ENCODE measurements at places on chromosomes 4 and X.

DNA sequence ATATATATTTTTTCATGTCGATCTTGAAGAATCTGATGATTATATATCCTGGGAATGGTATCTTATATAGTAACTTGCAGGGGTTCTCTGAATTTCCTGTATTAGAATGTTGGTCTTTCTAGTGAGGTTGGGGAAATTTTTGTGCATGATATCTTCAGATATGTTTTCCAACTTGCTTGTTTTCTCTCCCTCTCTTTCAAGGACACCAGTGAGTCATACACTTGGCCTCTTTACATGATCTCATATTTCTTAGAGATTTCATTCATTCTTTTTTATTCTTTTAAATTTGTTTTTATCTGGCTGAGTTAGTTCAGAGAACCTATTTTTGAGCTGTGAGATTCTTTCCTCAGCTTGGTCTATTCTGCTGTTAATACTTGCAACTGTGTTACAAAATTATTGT is 27.2 kb upstream of the C4orf17 start:
- DNase-seq: peak; percentile 13

GRCh38 chrX:46140272-46140671 is 404.9 kb downstream of the ZNF674 start:
- peak; percentile 3 for DNase-seq

GRCh38 chrX:10582945-10583344 is 37.4 kb downstream of the MID1 start:
- DNase-seq: peak; percentile 55

DNA sequence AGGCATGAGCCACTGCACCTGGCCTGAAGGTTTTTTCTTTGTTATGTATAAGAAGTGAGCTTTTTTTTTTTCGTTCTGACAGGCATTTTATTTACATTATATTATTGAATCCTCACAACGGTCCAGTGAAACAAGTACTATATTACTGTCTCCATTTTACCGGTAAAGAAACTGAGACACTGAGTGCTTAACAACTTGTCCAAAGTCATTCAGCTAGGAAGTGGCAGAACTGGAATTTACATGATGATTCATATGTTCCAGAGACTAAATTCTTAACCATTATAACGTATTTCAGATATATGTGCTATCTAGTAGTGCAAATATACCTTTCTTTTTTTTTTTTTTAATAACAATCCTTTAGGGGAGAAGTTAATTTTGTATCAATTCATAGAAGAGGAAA is 18.4 kb upstream of the SLC6A14 start:
- DNase-seq: no peak

DNA sequence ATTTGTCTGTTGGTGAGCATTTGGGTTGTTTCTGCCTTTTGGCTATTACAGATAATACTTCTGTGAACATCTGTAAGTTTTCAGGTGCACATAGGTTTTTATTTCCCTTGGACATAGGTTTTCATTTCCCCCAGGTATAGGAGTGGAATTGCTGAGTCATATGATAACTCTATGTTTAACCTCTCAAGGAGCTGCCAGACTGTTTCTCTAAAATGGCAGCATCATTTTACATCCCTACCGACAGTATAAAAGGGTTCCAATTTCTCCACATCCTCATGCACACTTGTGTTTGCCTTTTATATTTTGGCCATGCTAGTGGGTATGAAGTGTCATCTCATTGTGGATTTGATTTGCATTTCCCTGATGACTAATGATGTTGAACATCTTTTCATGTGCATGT is 53.5 kb downstream of the TMEM164 start:
- DNase-seq: no peak

DNA sequence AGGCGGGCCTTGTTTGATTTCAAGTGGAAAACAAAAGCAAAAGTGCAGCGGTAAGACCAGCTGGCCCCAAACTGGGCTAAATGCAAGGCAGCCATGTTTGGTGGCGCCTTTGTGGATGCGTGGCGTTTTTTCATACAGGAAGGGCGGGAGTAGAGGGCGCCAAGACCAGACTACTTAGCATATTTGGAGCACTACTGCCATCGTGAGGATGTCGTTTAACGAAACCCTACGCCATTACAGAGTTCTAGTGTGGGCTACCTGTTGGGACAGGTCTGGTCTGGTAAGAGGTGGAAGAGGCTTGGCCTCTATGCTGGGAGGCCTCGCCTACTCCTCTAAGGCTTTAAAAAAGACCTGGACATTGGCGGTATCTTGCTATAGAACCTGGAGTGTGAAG is 230.7 kb upstream of the STK26 start:
- peak; percentile 23 for DNase-seq

GRCh38 chr4:182224192-182224850 is 18.9 kb upstream of the TENM3 start:
- DNase-seq: no peak

- no peak for DNase-seq
Measured at GRCh38 chrX:38796946-38797345, 4.3 kb upstream of the MID1IP1 start.

- DNase-seq: no peak
Measured at GRCh38 chr4:109303140-109303496, 660 bp upstream of the COL25A1 start.

DNA sequence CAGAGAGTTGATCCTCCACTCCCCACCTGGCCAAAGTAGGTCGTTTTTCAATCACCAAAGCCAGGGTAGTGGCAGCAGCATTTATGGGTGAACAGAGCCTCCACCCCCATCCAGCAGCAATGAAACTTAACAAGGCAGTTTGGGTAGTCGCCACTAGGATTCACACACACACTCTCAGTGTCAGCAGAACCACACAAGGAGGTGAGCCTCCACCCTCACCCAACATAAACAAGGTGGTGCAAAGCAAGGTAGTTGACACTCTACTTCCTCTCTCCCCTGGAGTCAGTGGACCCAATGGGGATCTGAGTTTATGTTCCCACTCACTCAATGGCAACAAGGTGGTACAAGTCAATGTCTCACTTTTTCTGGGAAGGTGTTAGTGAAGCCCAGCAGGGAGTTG is 50.4 kb upstream of the CCDC149 start:
- no peak for DNase-seq

GRCh38 chrX:30592831-30593230 is 15.3 kb upstream of the TASL start:
- DNase-seq: no peak

DNA sequence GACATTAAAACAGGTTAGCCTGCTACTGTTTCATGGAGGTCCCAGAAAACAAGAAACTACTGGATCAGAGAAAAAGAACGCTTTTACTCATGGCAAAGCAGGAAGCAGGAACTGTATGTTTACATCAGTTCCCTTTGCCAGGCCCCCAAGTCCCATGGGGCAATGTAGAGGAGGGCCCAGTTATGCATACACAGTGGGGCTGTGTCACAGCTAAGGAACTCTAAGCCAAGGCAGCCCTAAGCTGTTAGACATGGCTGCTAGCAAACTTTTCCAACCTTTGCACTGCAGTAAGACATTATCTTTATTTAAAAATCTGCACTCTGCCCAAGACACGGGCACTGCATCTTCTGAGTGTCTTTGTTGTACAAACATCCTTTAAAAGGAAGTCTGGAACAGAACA is 975.8 kb downstream of the C4orf33 start:
- no peak for DNase-seq

DNA sequence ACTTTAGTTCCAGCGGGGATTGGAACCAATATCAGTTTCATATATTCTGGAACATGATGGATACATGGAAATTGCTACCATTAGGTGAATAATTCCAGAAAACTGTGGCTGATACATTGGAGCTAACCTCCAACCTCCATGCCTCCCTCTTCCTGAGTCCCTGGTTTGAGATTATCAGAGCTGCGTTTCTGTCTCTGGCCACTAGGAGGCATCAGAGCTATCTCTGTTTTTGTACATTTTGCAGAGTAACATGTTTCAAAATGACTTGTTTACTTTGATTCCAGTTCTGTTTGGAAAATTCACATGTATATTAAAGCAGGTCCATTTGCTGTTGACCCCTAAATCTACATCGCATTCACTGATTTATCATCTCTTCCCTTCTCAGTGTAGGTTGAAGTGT is 2.4 kb upstream of the RAB40AL start:
- DNase-seq: peak; percentile 30

GRCh38 chr4:108109997-108110416 is 58.7 kb downstream of the LEF1 start:
- no peak for DNase-seq

DNA sequence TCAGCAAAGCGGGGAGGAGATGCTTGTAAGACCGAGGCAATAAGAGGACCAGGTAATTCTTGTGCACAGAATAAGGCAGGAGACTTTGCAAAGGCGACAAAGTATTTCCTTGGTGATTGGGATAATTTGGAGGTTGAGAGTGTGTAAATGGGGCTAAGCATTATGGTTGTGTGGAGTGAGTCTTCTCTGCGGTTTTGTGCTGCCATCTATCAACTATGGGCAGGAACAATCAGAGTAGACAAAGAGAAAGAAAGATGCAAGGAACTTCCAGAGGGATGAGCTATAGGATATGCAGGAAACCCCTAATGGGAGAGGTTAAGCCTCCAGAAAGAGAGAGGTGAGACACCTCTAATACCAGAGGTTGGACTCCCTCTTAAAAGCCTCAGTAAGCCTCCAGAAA is 339.8 kb downstream of the PAPSS1 start:
- no peak for DNase-seq

DNA sequence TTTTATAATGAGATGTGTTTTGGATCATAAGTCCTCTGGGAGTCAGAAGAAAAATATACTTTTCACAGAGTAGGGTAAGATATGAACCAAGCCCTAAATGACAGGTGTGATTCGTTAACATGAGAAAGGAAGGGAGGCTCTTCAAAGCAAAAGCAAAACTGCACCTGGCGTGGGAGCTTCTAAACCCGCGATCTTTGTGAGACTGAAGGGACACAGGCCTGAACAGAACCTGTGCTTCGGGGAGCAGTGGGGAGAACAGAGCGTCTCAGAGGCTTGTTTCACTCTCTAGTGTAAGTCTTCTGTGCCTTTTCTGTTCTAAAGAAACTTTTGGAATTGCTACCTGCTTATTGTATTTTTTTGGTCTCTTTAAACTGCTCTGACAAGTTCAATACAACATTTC is 30.2 kb upstream of the CYP4V2 start:
- DNase-seq: no peak
